ENCODE measurements at places on chromosomes 12 and 14.

DNA sequence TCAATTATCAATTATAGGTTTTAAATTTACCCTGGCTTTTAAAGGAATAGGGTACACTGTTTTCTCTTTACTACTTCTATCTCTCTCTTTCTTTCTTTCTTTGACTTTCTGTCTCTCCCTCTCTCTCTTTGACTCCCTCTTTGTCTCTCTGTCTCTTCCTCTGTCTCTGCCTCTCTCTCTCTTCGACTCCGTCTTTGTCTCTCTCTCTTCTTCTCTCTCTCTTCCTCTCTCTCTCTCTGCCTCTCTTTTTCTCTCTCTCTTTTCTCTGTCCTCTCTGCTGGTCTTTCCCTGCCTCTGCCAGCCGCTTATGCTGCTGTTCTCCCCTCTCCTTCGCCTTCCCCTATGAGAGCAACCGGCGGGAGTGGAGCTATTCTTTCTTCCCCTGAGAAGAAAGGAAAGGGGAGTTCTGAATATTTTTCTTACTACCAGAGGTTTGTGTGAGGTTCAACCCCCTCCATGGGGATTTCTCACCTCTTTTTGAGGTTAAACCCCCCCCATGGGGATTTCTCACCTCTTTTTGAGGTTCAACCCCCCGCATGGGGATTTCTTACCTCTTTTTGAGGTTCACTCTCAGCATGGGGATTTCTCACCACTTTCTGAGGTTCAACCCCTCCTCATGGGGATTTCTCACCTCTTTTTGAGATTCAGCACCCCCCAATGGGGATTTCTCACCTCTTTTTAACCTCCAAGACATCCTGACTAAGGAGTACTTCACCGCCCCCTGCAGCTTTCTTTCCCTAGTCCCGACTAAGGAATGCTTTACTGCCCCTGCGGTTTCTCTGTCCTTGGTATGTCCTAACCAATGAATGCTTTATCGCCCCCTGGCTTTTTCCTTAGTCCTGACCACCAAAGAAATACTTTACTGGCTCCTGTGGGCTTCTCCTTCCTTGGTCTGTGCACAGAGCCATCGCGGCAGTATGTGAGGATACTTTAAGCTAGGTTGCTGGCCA, 27.4 kb upstream of the DDHD1 start:
- DNase-seq, result peak; percentile 12

- DNase-seq, result no peak
Observed at GRCh38 chr14:60276347-60276746, 27.3 kb downstream of the PPM1A start.

DNA sequence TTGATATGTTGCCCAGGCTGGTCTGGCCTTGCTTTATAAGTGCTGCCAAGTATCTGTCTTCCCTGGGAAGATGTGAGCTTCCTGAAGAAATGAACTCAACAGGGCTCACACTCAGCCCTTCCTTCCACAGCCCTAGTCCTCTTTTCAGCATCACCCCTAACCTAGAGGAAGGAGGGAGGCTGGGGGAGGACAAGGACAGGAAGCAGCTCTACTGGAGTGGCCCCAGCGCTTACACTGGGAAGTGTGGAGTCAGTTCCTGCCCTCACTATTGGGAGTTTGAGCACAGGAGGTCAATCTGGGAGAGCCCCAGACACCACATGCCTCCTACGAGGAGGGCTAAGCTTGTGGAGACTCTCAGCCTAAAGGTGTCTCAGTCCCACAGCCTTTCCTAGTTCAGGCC, 16.8 kb downstream of the GALNT6 start:
- DNase-seq, result no peak

DNA sequence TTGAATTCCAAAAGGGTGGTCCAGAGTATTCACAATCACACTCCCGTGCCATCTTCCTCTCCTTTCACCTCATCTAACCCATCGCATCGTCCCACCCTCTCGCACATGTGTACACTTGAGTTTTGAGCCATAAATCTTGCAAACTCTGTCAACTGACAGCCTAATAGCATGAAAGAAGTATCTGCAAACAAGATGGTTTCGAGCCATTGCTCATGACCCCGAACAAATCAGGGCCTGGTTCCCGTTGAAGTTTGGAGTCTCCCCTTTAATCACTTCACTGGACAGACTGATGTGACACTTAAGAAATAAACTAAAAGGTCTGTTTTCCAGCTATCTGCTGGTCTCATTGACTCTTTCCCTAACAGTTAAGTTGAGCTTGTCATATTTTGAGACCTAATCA, 223.6 kb upstream of the SOX5 start:
- DNase-seq, result no peak

DNA sequence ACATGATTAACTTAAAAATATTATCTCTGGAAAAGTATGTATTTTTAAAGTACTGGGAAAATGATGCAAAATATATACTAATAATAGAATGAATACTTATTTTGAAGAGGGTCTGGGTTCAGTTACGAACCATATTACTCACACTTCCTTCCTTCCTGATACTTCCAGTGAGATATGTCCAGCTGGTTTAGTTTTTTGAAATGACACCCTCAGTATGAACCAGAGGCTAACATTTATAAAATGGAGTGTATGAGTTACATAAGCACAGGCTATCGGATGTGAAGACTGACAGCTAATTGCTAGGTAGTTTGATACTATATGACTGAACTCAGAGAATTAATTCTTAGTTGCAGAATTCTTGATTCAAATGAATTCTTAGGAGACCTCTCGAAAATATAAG, 122.9 kb downstream of the OTOGL start:
- DNase-seq, result no peak

- DNase-seq, result no peak
Observed at GRCh38 chr12:1643043-1643442, 14.0 kb downstream of the WNT5B start.

- no peak for DNase-seq
Observed at GRCh38 chr12:120989687-120990086, 11.3 kb downstream of the HNF1A start.

DNA sequence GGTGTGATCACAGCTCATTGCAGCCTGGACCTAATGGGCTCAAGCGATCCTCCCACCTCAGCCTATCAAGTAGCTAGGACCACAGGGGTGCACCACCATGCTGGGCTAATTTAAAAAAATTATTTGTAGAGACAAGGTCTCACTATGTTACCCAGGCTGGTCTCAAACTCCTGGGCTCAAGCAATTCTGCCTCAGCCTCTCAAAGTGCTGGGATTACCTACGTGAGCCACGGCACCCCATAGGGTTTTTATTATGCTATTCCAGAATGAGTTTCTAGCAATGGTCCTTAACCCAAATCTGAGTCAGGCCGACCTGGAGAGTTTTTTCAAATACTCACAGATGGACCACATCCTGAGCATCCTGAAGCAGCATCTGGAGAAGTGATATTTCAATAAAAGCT, 159.8 kb downstream of the CPNE8 start:
- DNase-seq, result no peak

- no peak for DNase-seq
Observed at GRCh38 chr14:64612021-64612380, 62.2 kb downstream of the PPP1R36 start.

GRCh38 chr12:11801643-11802042, 152.2 kb downstream of the ETV6 start:
- DNase-seq, result no peak

DNA sequence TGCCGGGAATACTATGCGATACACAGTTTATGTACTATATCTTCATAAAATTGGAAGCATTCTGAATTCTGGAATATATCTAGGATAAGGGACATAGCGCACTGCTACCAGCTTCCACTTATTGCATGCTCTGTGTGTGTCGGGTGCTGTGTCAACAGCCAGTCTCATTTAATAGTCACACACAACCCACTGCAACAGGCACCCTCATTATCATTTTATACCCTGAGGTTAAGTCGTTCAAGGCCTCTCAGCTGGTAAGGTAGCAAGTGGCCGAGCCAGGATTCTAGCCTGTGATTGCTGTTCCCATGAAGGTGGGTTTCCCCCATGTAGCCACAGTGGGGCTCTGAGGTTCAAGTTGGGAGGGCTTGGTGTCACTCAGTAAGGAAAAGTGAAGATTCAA, 7.0 kb downstream of the PPP1R1A start:
- DNase-seq, result no peak

GRCh38 chr14:54364555-54365415, 32.0 kb upstream of the CDKN3 start:
- no peak for DNase-seq
